ENCODE measurements at places on chromosomes 12 and 14.

GRCh38 chr14:58243790-58244555, 670 bp upstream of the PSMA3 start:
- no peak for DNase-seq

- no peak for DNase-seq
Measured at GRCh38 chr12:65868133-65868705, 43.9 kb downstream of the HMGA2 start.

DNA sequence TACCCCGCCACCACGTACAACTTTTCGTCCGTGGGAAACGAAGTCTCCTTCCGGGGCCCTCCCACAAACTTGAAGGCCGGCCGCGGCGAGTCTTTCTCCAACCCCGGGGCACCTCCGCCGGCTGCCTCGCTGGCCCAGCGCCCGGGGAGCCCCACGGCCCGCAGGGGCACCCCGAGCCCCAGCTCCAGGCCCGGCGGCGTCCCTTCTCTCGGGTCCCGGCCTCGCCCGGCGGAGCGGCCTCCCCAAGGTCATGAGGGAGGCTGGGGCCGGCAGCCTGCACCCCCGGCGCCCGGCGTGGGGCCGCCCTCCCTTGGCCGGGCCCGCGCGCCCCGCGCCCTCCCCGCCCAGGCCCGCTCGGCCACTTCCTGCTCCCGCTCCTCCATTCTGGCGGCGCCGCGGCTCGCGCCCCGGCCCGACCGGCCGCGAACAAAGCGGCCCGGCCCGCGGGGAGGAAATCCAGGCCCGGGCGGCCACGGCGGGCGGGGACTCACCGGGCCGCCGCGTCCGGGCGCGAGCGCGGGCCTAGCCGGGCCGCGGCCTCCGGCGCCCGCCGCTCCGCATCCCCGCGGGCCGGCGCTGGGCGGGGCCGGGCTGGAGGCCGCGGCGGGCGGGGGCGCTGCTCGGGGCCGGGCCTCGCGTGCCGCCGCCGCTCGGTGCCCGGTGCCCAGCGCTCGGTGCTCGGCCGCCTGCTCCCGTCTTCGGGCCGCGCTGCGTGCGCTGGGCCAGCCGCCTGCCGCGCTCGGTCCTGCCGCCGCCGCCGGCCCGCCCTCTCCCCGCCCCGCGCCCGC, at the start of gene AKT1:
TSS of gene AKT1 (minus strand) at position 756 of the 788 bp plus-strand sequence. CDS start 3,105 bp downstream, outside the sequence.
- no peak for DNase-seq

DNA sequence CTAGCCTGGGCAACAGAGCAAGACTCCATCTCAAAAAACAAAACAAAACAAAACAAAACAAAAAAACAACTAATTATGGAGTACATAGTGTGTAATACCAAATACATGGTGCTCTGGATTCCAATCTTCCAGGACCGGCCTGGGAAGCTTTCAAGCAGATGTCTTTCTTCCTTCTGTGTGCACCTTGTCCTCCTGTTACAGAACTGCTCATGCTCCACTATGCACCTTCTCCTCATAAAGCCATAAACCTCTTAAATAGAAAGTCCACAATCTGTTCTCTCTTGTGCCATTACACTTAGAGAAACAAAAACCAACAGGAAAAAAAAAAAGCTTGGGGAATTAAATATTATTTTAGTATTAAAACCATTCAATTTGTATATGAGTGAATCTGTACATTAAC, 12.5 kb downstream of the MOK start:
- no peak for DNase-seq

GRCh38 chr12:50041962-50042361, 15.4 kb upstream of the ASIC1 start:
- no peak for DNase-seq

GRCh38 chr14:61516118-61516743, 179.1 kb upstream of the HIF1A start:
- DNase-seq, result no peak

DNA sequence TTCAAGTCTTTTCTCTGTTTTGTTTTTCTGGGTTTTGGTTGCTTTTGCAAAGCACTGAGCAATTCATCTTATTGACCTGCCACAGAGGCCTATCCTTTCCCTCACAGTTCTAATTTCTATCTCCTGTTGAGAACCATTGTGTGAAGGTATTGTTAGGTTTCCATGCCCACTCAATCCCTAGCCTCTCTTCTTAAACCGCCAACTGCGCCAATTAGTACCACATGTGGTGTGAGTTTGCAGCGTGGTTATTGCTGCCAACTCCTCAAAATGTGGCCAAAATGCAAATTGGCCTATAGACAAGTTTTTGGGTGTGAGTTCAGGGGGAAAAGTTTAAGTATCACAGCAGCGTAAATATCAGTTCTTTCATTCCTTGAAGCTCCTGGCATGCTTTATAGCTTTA, 232.6 kb downstream of the FLRT2 start:
- DNase-seq, result no peak
